ENCODE measurements at places on chromosomes 1 and 21.

DNA sequence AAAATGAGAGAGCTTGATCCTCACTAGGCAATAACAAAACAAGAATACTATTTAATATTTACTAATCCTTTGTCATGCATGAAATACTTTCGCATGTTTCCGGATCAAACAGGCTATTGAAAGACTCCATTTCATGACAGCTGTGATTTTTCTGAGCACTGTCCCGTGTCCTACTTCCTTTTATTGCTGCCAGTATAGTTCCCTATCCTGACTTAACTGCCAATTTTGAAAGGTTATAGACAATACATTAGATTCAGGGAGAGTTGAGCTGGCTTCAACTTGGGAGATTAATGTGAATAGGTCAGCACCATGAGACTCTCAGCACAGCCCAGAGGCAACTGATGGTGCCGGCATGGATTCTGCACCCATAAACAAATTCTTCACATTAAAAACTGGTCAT, 225.8 kb downstream of the VAV3 start:
- H3K27ac ChIP-seq = no peak overlapping the region
- peaks cover 7% of the 10 kb centered on the region for H3K36me3 ChIP-seq
- DNase-seq = no peak
- H3K4me1 ChIP-seq = peaks cover 31% of the 10 kb centered on the region

GRCh38 chr21:41961753-41962152, 7.9 kb upstream of the C2CD2 start:
- peaks cover 61% of the 10 kb centered on the region for H3K27me3 ChIP-seq
- no peaks in the 10 kb centered on the region for H3K4me1 ChIP-seq
- H3K27ac ChIP-seq = no peak overlapping the region
- no peak for DNase-seq

DNA sequence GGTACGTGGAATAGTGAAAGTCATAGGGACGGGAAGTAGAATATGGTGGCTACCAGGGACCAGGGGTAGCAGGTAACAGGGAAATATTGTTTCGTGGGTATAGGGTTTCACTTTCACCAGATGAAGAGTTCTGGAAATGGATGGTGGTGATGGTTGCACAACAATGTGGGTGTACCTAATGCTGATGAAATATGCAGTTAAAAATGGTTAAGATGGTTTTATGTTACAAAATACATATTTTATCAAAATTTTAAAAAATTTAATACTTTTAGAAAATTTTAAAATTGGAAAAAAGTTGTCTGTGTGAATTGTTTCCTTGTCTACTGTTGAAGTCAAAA, 55.5 kb upstream of the TLR5 start:
- no peak for DNase-seq
- peaks cover 33% of the 10 kb centered on the region for H3K27me3 ChIP-seq
- H3K36me3 ChIP-seq = peaks cover 2% of the 10 kb centered on the region
- no peak overlapping the region for H3K4me3 ChIP-seq

DNA sequence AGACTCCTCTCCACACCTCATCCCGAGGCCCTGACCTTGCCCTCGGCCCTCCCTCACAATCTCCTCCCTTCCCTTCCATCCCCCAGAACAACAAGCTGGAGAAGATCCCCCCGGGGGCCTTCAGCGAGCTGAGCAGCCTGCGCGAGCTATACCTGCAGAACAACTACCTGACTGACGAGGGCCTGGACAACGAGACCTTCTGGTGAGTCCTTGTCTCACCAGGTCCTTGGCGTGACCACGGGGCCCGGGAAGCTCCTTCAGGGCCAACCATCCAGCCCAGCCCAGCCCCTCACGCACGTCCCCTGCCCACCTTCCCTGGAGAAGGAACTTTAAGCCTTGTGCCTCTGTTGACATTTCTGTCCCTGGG, 15.6 kb downstream of the PODN start:
- no peak overlapping the region for H3K27ac ChIP-seq
- peaks cover 2% of the 10 kb centered on the region for H3K36me3 ChIP-seq
- DNase-seq = no peak
- H3K4me3 ChIP-seq = no peak overlapping the region
- H3K27me3 ChIP-seq = no peaks in the 10 kb centered on the region

DNA sequence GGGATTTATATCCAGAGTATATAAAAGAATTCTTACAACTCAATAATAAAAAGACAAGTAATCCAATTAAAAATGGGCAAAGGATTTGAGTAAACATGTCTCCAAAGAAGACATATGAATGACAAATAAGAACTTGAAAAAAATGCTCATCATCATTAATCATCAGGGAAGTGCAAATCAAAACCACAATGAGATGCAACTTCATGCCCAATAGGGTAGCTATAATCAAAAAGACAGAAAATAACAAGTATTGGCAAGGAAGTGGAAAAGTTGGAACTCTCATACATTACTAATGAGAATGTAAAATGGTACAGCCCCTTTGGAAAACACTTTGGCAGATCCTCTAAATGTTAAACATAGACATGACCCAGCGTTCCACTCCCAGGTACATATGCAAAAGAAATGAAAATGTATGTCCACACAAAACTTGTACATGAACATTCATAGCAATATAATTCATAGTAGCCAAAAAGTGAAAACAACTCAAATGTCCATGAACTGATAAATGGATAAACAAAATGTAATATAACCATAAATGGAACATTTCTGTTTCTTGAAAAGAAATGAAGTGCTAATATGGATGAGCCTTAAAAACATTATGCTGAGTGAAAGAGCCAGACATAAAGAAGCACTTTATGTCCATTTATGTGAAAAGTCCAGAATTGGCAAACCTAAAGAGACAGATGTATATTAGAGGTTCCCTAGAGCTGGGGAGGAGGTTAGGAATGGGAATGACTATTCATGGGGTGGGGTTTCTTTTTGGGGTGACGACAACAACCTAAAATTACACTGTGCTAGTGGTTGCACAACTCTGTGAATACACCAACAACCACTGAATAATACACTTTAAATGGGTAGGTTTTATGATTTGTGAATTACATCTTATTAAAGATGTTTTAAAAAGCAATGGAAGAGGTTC, 259.7 kb downstream of the RHOU start:
- no peak for DNase-seq
- no peak overlapping the region for H3K27ac ChIP-seq
- peaks cover under 1% of the 10 kb centered on the region for H3K36me3 ChIP-seq
- no peaks in the 10 kb centered on the region for H3K27me3 ChIP-seq

DNA sequence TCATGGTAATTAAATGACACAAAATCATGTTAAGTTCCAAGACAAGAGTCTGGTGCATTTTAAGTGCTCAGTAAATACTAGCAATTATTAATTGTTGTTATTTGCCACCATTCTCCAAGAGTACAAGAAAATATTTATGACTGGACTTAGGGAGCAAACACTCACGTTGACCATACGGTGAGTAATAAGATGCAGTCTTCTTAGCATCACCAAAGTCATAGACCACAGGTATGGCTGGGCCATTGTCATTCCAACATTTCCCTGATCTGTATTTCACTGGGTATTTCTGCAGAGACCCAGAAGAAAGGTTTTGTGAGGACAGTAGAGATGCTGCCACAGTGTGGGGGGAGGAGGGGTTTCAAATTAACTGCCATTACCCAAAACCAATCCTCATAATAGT, 4.7 kb downstream of the ITLN2 start:
- no peak overlapping the region for H3K27ac ChIP-seq
- H3K4me3 ChIP-seq = no peak overlapping the region
- DNase-seq = no peak
- H3K36me3 ChIP-seq = peaks cover 11% of the 10 kb centered on the region

DNA sequence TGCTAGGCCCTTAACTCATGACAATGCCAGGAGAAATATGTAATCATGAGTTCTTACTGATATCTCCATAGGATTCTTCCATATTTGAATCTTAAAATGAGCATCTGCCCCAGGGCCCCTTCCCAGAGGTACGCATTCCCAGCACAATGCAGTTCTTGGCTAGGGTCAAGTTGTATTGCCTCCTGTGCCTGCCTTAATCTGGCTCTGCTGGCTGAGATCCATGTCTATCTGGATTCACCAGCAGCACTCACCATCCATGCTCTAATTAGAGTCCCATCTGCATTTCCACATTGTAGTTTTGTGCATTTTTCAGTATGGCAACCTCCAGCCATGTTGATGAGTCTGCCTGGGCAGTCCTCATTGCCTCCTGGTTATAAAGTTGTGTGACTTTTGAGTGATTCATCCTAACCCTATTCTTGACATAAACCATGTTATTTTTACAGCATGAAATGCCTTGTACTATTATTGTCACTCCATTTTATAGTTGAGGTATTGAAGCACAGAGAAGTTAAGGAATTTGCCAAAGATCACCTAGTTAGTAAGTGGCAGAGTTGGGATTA, 55.9 kb downstream of the CAMSAP2 start:
- DNase-seq = no peak
- peaks cover 5% of the 10 kb centered on the region for H3K27me3 ChIP-seq
- H3K4me3 ChIP-seq = no peak overlapping the region
- no peaks in the 10 kb centered on the region for H3K4me1 ChIP-seq

- no peaks in the 10 kb centered on the region for H3K27me3 ChIP-seq
- H3K36me3 ChIP-seq = peaks cover 1% of the 10 kb centered on the region
- H3K27ac ChIP-seq = no peak overlapping the region
Observed at GRCh38 chr1:109136766-109137165, 22.9 kb downstream of the ELAPOR1 start.

- H3K36me3 ChIP-seq = no peaks in the 10 kb centered on the region
- peaks cover 4% of the 10 kb centered on the region for H3K4me1 ChIP-seq
- DNase-seq = no peak
- H3K27me3 ChIP-seq = peaks cover 8% of the 10 kb centered on the region
- H3K27ac ChIP-seq = no peak overlapping the region
- H3K4me3 ChIP-seq = no peak overlapping the region
Observed at GRCh38 chr1:206882555-206882954, 14.7 kb upstream of the IL24 start.

- no peak overlapping the region for H3K4me3 ChIP-seq
- no peaks in the 10 kb centered on the region for H3K4me1 ChIP-seq
- no peak overlapping the region for H3K27ac ChIP-seq
Observed at GRCh38 chr1:4684136-4684535, 29.7 kb downstream of the AJAP1 start.

DNA sequence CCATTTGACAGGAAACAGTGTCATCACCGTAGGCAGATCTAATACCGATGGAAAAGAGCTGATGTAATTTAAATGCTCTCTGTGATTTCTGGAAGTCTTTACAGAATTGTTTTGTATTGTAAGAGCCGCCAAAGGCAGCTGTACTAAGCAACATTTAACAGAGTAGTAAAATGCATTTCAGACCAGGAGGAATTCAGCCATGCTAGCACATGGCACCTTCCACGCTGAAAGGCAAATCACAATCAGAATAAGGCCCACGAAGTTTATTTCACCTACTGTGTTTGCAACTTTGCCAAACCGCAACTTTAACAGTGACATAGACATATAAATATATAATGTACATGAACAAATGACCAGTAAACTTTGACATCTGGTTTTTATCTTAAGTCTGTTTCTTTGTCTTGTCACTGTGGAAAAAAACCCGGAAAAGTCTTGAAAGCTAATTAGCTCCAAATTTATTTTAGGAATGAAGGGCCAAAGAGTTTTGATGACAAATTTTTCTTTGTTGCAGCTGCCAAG, 26.1 kb upstream of the DISC1 start:
- no peak overlapping the region for H3K27ac ChIP-seq
- peaks cover 8% of the 10 kb centered on the region for H3K4me1 ChIP-seq
- no peaks in the 10 kb centered on the region for H3K36me3 ChIP-seq
- H3K4me3 ChIP-seq = no peak overlapping the region

GRCh38 chr1:43600033-43601020, 49.6 kb upstream of the KDM4A start:
- no peak overlapping the region for H3K27ac ChIP-seq
- DNase-seq = no peak
- no peak overlapping the region for H3K4me3 ChIP-seq
- H3K4me1 ChIP-seq = no peaks in the 10 kb centered on the region
- peaks cover 4% of the 10 kb centered on the region for H3K36me3 ChIP-seq

GRCh38 chr1:74505928-74506710, 6.3 kb downstream of the LRRC53 start:
- no peak for DNase-seq
- H3K27me3 ChIP-seq = no peaks in the 10 kb centered on the region
- no peaks in the 10 kb centered on the region for H3K4me1 ChIP-seq
- H3K36me3 ChIP-seq = no peaks in the 10 kb centered on the region
- no peak overlapping the region for H3K4me3 ChIP-seq

- no peak overlapping the region for H3K27ac ChIP-seq
- peaks cover 25% of the 10 kb centered on the region for H3K27me3 ChIP-seq
- DNase-seq = no peak
- H3K4me1 ChIP-seq = no peaks in the 10 kb centered on the region
- H3K36me3 ChIP-seq = no peaks in the 10 kb centered on the region
Observed at GRCh38 chr1:83896299-83896698, 102.6 kb downstream of the TTLL7 start.

DNA sequence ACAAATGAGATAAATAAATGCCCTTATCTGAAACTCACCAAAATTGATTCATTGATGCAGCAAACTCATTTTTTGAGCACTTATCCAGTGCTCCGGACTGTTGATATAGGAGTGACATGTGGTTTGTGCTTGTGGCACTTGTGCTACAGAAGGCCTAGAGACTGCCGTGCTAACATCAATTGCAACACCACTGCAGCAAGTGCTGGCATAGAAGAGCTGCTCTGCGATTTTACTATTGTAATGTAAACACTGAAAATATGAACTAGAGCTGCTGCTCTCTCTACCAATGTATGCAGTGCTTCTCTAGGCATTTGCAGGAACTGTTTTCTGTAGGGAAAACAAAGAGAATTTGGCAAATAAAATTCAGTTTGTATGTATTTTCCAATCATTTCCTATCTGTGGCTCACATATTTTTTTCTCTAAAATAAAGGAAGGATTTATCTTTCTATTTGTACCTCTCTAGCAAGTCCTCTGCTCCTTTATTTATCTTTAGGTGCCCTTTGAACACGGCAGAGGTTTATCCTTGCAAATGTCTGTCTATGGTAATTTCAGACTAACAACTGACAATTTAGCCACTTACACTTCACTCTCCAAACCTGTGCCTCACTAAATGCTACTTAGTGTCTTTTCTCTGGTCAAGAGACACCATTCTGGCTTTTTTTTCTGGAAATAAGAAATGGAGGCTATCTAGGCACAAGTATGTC, 409.5 kb upstream of the ADGRL2 start:
- no peaks in the 10 kb centered on the region for H3K36me3 ChIP-seq
- H3K27ac ChIP-seq = no peak overlapping the region
- no peak for DNase-seq
- H3K4me3 ChIP-seq = no peak overlapping the region
- no peaks in the 10 kb centered on the region for H3K27me3 ChIP-seq

DNA sequence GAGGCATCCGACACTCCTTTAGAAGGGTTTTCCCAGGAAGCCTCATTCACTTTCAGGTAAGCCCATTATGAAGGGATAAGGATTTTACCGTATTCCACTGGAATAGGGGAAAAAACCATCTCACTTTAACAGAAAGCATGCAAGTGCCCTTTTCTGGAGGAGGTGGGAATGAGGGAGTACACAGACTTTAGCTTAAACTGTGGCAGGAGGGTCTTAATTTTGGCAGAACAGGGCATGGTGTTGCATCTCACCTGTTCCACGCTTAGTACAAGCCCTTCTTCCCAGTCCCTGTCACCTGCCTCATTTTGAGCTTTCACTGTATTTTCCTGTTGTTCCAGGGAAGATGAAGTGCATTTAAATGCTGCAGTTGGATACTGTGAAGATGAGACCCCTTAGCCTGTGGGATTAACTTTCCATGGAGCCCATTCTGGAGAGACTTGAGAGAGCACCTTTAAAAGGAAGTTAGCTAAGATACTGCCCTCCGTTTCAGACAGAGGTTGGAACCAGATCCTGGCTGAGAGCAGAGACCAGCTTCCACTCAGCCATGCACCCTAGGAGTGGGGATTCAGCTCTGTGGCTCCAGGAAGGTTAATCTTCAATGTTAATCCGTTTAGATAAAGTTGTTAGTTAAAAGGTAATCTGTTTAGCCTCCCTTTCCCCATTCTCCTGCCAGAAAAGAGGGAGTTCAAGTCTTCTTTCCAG, 42.6 kb downstream of the PBX1 start:
- no peak overlapping the region for H3K27ac ChIP-seq
- no peaks in the 10 kb centered on the region for H3K36me3 ChIP-seq
- no peaks in the 10 kb centered on the region for H3K27me3 ChIP-seq

Measured in central memory CD8-positive, alpha-beta T cell (primary cell).